Cerebellar nuclear complex (tissue), 1 donor: ENCODE measurements at places on chromosomes 11 and 22.

DNA sequence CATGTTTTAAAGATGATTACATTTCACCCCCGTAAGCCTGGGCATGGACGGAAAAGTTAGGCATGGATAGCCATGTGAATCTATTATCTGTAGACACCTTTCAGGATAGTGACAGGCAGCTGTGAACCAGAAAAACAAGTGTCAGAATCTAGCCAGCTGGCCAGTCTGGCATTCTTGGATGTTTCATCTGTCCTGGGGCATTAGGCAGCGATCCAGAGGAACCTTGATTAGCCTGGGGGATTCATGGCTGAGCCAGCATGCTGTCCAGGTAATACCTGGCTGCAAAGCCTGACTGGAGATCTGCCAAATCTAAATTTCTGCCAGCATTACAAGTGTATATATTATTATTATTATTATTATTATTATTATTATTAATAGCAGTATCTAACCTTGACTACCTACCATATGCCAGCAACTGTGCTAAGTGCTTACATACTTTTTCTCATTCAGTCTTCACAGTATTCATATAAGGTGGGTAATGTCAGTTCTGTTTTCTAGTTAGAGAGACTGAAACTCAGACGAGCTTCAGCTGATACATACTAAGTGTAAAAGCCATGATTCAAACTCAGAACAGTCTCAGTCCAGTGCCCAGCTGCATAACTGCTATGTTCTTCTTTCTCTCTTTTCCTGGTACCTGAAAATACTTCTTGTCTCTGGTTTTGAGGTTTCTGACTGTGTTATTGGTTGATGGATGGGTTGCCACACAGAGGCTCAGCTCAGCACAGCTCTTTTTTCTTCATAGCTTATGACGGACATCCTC, 12.8 kb downstream of the BMAL1 start:
- no peak for DNase-seq

GRCh38 chr11:86058360-86058759, 10.5 kb downstream of the PICALM start:
- DNase-seq, result no peak

GRCh38 chr11:7688238-7688826, 15.0 kb upstream of the CYB5R2 start:
- DNase-seq, result no peak

DNA sequence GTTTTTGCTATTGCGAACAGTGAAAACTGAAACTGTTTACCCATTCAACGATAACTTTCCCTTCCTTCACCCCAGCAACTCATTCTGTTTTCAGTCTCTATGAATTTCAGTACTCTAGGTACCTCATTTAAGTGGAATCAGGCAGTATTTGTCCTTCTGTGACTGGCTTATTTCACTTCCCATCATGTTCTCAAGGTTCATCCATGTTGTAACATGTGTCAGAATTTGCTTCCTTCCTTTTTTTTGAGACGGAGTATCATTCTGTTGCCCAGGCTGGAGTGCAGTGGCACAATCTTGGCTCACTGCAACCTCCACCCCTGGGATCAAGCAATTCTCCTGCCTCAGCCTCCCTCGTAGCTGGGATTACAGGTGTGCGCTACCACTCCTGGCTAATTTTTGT, 23.7 kb downstream of the HTR3B start:
- no peak for DNase-seq

DNA sequence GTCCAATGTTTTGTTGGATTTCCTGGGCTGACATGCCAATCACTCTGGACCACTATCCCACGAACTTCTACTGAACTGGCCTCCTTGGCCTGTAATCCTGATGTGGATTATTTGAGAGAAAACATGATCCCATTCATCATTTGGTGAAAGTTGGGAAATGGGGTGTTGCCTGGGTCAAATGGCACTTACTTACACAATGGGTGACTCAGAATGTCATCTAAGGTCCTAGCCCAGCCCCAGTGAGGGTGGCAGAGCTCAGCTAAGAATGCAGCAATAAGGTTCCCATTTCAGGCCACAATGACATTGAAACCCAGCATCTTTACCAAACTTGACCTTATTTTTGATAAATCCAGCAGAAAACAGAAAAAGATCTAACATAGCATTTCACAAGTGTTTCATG, 8.0 kb upstream of the DSCAML1 start:
- no peak for DNase-seq

DNA sequence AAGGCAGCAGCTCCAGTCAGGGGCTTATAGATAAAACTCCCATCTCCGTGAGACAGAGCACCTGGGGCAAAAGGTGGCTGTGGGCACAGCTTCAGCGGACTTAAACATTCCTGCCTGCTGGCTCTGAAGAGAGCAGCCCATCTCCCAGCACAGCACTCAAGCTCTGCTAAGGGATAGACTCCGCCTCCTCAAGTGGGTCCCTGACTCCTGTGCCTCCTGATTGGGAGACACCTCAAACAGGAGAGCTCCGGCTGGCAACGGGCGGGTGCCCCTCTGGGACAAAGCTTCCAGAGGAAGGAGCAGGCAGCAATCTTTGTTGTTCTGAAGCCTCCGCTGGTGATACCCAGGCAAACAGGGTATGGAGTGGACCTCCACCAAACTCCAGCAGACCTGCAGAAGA, 279.4 kb downstream of the LARGE1 start:
- no peak for DNase-seq

GRCh38 chr11:12048936-12049790, 40.7 kb upstream of the DKK3 start:
- DNase-seq, result no peak

- DNase-seq, result peak; percentile 35
These were observed 1310.3 kb downstream of the BRD1 start for GRCh38 chr22:48517039-48518030.
